ENCODE measurements at places on chromosomes 6 and 20.

DNA sequence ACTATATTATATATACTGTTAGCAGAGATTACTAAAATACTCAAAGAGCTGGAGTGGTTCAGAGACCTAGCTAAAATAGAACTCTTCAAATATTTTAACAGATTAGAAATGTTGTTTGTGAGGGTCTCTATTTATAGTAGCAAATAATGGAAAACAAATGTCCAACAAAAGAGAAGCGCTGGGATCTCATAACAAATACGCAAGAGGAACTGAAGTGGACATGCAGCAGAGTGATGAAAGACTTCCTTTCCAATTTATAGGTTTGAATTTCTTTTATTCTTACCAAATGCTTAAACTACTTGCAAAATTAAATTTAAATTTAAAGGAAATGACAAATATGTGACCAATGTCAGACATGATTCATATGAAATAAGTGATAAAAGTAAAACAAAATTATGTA is 49.9 kb downstream of the PIGU start:
- DNase-seq: no peak

DNA sequence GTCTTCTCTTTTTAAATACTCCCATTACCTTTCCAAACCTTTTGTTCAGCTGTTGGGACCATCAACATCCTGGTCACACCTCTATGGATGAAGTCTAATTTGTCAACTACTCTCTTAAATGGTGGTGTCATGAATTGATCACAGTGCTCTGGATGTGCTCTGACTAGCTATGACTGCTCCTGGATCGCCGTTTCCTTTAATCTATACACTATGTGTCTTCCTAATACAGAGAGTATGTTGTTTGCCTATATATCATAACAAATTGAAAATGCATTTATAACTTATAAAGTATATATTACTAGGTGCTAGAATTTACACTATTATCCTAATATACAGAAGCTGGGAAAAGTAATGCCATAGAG is 357.5 kb downstream of the LAMA2 start:
- DNase-seq: no peak

DNA sequence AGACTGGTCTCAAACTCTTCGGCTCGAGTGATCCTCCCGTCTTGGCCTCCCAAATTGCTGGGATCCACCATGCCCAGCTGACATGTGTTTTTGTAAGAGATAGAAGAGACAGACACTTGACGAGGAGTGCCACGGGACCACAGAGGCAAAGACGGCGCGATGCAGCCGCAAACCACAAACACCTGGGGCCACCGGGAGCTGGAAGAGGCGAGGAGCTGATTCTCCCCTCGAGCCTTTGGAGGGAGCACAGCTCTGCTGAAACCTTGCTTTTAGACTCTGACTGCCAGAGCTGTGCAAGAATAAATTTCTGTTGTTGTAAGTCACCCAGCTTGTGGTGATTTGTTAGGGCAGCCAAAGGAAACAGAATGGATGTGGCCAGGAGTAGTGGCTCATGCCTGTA is 46.9 kb downstream of the TFAP2C start:
- no peak for DNase-seq

GRCh38 chr20:10634683-10635411 is 39.0 kb downstream of the JAG1 start:
- DNase-seq: no peak

DNA sequence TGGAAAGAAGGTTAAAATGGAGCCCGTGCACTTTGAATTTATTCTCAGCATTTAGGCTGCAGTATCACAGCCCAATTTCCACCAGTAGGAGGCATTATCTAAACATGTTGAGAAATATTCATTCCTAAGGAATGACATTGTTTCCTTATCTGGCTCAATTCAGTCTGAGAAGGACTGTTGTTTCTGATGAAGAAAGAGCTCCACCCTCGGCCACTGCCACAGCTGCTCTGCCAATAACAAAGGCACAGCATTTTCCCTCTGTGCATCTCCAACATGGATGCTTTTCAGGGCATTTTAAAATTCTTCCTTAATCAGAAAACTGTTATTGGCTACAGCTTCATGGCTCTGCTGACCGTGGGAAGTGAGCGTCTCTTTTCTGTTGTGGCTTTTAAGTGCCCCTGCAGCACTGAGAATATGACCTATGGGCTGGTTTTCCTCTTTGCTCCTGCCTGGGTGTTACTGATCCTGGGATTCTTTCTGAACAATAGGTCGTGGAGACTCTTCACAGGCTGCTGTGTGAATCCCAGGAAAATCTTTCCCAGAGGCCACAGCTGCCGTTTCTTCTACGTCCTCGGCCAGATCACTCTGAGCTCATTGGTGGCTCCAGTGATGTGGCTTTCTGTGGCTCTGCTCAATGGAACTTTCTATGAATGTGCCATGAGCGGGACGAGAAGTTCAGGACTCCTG is at the start of gene CALHM5:
CALHM5 (plus strand) TSS at position 216 of the 687 bp plus-strand sequence; CDS start at position 274, 58 bp downstream.
- peak; percentile 86 for DNase-seq

DNA sequence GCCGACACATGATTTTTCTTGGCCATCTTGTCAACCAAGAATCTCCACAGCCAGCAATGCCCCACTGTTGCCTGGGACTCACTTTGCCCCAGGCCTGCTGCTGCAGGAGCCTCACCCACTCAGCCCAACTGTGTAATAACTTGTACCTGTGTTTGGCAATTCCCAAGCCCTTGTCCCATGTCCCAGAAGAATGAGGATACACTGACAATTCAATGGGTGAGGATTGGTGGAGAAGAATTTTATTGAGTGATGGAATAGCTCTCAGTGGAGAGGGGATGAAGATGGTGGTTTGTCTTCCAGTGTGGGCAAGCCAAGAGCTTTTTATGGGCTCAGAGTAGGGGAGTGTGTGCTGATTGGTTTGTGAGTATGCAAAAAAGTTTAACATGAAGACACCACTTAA is 861.9 kb downstream of the TFAP2A start:
- DNase-seq: no peak

GRCh38 chr20:54469952-54470351 is 5.4 kb upstream of the DOK5 start:
- no peak for DNase-seq

- DNase-seq: no peak
Measured at GRCh38 chr20:10610251-10610650, 63.5 kb downstream of the JAG1 start.

- DNase-seq: peak; percentile 85
Measured at GRCh38 chr6:73234733-73235132, 9.4 kb upstream of the KHDC1L start.

DNA sequence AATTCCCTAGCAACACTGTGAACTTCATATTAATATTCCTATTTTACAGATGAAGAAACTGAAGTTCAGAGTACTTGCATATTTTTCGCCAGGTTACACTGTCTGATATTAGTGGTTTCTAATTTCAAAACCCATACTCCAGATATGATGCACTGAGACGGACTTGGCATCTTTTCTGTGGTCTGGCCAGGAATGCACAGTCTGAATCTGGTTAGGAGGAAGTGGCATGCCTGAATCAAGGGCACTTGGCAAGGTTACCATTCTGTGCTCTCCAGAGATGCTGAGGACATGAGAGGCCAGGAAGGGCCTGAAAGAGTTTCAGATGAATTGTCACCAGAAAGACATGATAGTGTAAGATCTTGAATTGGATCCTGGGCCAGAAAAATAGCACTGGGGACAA is 150.1 kb downstream of the HAO1 start:
- DNase-seq: peak; percentile 53

DNA sequence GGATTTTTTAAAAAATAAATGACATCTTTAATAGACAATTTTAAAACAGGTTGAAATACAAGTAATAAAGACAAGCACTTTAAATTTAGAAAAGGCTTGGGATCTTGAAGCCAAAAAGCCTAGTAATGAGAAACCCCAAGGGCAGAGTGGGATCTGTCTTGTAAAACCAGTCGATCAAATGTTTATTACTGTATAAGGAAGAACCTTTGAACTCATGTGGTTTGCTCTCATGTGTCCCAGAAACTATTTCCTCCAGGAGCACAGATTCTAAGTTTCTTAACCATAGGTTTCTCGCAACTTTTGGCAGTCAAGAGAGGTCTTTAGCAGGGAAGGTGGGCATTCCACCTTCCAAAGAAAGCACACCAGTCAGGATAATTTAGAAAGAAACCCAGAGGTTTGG is 541.7 kb upstream of the BTBD3 start:
- no peak for DNase-seq

- DNase-seq: no peak
Measured at GRCh38 chr6:118320652-118321051, 227.4 kb upstream of the PLN start.

GRCh38 chr6:53813096-53813495 is 18.3 kb downstream of the LRRC1 start:
- no peak for DNase-seq

- no peak for DNase-seq
Measured at GRCh38 chr6:160678230-160678629, 14.2 kb upstream of the LPA start.

- no peak for DNase-seq
Measured at GRCh38 chr6:73878403-73878802, 182.4 kb downstream of the CD109 start.

GRCh38 chr20:22775256-22775655 is 190.9 kb upstream of the FOXA2 start:
- no peak for DNase-seq

All from HS-5 (cell line).